ENCODE measurements at places on chromosomes 7 and 10.

DNA sequence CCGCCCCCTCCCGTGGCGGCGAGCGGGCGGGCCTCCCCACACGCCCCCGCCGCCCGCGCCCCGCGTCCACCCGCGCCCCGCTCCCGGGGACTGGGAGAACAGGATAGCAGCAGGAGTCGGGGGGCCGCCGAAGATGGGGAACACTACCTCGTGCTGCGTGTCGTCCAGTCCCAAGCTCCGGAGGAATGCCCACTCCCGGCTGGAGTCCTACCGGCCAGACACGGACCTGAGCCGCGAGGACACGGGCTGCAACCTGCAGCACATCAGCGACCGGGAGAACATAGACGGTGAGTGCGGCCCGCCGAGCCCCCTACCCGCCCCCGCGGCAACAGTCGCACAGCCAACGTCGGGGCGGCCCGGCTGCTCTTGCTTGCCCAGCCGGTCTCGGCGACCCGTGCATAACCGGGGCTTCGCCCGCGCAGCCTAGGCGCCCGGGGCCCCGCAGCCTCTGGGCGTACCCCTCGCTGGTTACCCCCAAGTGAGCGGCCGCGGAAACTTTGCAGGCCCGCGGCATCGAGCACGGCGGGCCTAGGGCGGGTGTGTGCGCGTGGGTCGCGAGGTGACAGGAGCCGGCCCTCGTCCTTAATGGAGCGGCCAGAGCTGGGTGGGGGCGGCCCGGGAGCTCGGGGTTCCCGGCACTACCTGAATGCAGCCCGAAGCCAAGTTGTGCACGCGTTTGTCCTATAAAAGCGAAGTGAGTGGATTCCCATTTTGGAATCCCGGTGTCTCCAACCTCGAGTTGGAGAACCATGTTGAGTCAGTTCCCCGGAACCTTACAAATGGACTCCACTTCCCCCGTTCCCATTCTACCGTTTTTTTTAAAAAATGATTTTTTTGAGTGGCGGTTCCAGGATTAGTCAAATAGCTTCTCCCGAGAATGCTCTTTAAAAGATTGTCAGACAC is 863 bp downstream of the CCNY start:
- peak; percentile 8 for DNase-seq

GRCh38 chr7:69245646-69246045 is 352.6 kb upstream of the AUTS2 start:
- no peak for DNase-seq

DNA sequence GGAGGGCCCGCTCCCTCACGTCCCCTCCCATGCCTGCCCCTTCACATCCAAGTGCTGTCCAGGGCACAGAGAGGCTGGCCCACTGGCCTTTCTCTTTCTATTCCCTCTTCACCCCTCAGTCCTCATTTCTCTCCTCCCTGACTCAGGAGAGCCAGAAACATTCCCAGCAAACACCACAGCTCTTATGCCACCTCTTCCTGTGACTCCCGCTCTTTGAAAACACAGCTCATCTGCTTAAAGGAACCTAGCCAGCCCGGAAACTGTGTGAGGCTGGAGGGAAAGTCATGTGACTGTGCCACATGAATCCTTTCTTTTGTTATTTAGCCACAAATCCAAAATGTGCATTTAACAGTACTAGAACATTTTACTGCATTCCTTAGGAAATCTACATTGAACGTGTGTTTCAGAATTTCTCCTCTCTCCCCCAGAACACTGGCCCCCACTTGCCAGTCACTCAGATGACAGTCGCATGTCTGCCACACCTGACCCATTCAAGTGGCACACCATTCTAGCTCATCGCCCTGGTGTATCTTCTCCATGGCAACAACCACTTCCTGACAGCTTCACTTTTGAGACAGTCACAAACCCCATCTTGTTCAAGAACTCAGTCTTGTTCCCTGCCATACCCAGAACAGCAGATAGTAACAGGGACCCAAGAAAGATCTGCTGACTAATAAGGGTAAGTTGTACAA is 42.8 kb downstream of the GRB10 start:
- peak; percentile 44 for DNase-seq

GRCh38 chr10:69418052-69418752 is 1.5 kb upstream of the TACR2 start:
- DNase-seq = no peak

DNA sequence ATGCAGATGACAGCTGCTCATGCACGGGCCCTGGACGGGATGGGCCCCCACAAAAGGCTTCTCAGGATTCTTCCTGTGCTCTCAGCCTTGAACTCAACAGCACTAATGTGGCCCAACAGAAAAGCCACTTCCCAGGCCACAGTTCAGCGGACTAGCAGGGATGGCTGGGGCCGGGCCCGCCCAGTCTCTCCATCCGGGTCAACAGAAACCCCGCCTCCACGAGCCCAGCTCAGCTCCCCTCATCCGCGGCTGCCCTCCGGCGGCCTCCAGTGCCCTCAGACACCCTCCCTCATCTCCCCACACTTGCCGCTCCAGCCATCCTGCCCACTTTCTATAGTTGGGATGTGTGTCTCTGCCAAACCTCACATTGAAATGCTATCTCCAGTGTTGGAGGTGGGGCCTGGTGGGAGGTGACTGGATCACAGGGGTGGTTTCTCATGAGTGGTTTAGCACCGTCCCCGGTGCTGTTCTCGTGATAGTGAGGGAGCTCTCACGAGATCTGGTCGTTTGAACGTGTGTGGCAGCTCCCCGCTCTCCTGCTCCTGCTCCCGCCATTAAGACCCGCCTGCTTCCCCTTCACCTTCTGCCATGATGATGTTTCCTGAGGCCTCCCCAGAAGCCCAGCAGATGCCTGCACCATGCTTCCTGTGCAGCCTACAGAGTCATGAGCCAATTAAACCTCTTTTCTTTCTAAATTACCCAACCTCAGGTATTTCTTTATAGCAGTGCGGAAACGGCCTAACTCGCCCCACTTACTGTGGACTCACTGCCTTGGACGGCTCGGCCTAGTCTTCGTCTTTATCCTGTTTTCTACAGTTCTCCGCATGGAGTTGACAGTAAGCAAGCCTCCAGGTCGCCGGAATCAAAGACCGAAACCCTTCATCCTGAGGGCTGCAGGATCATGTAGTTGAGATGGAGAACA is 169.9 kb upstream of the RNF32 start:
- DNase-seq = no peak

DNA sequence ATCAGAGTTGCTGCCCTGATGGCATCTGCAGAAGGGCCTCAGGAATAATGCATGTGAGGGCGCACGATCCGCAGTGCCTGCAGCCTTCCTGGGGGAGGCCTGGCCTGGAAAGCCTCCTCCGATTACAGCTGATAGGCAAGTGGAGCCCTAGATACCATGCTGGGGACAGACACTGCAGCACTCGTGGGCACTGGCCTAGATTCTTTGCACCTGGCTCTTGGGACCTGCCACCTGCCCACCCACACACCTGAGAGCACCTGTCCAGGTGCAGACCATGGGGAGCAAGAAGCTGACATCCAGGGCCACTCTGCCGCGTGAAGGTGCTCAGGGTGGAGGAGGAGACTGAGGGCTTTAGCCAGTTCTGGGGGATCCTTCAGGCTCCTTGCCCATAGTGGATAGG is 14.8 kb downstream of the YKT6 start:
- DNase-seq = no peak

DNA sequence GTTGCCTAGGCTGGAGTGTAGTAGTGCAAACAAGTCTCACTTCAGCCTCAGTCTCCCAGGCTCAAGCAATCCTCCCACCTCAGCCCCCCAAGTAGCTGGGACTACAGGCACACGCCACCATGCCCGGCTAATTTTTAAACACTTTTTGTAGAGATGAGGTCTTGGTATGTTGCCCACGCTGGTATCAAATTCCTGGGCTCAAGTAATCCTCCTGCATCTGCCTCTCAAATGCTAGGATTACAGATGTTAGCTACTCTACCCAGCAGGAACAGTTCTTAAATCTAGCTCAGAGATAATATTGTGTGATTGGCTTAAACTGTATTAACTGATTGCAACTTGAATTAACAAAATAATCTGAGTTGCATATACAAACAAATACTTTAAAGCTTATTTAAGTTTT is 82.9 kb downstream of the CDK14 start:
- DNase-seq = no peak

GRCh38 chr10:92846-93245 is 42.4 kb upstream of the ZMYND11 start:
- DNase-seq = no peak

DNA sequence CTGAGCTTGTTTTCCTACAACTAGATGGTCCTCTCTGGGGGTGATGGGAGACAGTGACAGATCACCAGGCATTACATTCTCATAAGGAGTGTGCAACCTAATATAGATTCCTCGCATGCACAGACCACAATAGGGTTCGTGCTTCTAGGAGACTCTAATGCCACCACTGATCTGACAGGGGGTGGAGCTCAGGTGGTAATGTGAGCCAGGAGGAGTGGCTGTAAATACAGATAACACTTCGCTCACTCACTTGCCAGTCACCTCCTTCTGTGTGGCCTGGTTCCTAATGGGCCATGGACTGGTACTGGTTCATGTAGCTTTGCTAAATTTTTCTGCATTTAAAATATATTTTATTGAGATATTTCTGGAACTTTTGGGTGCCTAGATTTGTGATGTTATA is 202.3 kb upstream of the ZNF32 start:
- no peak for DNase-seq

GRCh38 chr10:92404612-92405418 is 113.8 kb downstream of the MARCHF5 start:
- no peak for DNase-seq

DNA sequence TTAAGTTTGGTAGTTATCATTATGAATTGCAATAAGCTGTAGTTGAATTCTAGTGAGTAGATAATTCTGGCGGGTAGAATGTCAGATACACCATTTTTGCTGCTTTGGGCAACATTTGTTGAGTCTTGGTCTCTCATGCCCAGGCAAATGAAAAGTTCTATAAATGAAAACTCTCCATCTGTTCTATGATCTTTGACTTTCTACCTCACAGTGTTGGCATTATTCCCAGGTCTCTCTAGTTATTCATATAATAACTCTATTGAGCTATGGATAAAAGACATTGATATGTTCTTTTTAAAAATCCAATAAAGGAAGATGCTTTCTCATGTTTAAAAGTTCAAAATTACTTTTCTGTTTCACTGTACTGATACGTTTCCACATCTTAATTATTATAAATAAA is 415.3 kb upstream of the SEMA3D start:
- DNase-seq = no peak

DNA sequence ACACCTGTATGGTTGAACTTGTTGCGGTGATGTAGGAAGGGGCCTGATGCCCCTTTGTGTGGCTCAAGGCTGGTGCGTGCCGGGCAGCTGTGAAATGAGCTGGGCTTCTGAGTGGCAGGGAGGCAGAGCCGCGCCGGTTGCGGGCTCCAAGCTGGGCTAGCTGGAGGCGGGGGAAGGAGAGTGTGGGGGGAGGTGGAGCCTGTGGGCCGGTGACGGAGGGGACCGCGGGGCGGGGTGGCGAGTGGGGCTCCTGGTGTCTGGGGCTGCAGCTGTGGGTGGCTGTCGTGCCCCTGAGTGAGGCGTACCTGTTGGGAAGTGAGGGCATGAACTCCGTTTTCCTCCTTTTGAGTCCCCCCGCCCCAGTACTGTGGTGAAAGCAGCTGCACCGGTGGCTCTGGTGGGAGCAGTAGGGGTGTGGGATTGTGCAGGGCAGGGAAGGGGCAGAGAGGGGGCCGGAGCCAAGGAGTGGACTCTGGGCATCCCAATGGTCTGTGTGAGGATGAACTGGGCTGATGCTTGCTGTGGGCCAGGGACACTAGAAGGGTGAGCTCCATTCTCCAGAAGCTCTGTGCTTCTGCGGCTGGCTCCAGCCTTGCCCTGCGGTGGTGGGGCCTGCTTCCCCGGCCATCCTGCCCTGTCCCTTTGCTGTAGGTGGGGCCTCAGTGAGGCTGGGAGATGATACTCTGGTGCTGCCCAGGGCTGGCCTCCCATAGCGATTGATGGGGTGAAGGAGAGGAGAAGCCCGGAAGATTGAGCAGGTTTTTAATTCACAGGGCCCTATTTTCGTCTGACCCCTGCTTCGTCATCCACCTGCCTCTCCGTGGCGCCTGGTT is 41.7 kb downstream of the INPP5A start:
- DNase-seq = no peak

GRCh38 chr10:86946213-86947155 is 10.9 kb downstream of the MMRN2 start:
- DNase-seq = no peak

DNA sequence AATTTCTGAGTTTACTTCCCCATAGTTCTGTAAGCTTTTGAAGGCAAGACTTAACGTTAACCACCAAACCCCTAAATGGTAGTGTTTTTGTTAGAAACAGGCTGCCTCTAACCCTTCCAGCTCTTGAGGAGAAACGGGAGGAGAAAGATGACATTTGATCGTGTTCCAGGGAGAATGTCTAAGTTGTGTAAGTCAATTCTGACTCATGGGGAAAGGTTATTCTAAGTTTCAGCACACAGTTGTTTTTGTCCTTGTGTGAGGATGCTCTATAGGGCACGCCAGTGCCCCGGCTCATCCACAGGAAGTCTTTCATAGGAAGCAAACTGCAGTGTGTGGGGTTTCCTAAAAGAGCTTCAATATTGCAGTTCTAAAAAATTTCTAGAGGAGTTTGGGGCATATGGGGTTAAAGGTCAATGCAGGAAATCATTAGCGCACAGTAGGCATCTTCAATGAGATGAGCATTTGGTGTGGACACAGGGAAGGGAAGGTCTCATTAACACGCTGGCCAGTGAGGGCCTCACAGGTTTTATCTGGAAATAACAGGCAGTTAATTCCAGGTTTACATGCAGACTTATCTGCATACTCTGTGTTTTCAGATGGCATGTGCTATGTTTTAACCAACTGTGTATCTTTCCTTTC is 638.2 kb upstream of the IGFBP3 start:
- no peak for DNase-seq

DNA sequence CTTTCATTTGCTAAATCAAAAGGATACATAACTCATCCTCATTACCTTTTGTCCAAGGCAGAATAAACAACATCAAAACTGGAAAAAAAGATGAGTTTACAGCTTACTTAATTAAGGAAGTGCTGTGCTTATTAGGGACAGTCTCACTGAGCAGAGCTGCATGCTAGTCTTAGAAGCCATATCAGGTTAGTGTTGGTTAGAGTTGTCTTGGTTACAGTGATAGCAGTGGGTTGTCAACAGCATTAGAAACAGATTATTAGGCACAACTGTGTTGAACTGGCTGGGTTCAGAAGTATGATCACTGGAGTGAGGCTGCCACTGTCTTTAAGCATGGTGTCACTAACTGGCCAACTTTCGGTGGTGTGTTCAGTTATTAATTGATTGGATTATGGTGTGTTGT is 503.9 kb upstream of the IGFBP3 start:
- DNase-seq = no peak

- no peak for DNase-seq
Measured at GRCh38 chr7:46912692-46913091, 669.2 kb downstream of the TNS3 start.

- DNase-seq = no peak
Measured at GRCh38 chr7:90231304-90231703, 13.7 kb upstream of the CFAP69 start.

Data from activated effector memory CD4-positive, alpha-beta T cell treated with Interleukin-2 at 50 U/mL for 16 hours (primary cell).